Left ventricle myocardium inferior (tissue), 1 donor: ENCODE measurements at places on chromosomes 4 and X. TPM values are rescaled to one million over a fixed set of nuclear protein-coding genes. Genes with fewer than 3 reads are reported as not detected.
A peak's percentile ranks its signal among the peaks of the same experiment; 100 is the strongest.

GRCh38 chr4:188242041-188242440 is 102.8 kb downstream of the TRIML1 start:
- H3K36me3 ChIP-seq: no peaks in the 10 kb centered on the region
- DNase-seq: no peak
- H3K27me3 ChIP-seq: peaks cover 12% of the 10 kb centered on the region
- no peaks in the 10 kb centered on the region for H3K4me1 ChIP-seq

GRCh38 chr4:88610771-88611170 is 18.5 kb downstream of the HERC3 start:
- no peak overlapping the region for H3K4me3 ChIP-seq
- peaks cover 38% of the 10 kb centered on the region for H3K36me3 ChIP-seq
- peak overlapping the region; percentile 84 for H3K27ac ChIP-seq
- no peaks in the 10 kb centered on the region for H3K27me3 ChIP-seq

DNA sequence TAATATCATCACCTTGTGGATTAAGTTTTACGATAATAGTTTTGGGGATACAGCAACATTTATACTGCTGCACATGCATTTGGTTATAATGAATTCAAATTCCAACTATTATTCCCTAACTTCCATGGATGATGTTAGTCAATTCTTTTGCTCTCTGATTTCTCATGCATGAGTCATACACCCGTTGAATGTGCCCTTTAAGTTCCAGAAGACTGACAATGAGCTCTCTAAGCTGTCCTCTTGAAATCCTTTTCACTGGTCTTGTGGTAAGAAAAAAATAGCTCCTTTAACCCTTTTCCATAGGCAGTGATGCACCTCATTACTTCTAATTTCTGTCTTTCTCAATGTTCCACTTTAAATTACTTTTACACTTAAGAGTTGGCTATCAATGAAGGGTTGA is 1095.2 kb upstream of the POU3F4 start:
- H3K27me3 ChIP-seq: no peaks in the 10 kb centered on the region
- H3K36me3 ChIP-seq: no peaks in the 10 kb centered on the region
- H3K4me1 ChIP-seq: no peaks in the 10 kb centered on the region
- no peak overlapping the region for H3K27ac ChIP-seq

- no peak for DNase-seq
- no peaks in the 10 kb centered on the region for H3K4me1 ChIP-seq
- H3K27me3 ChIP-seq: no peaks in the 10 kb centered on the region
Observed at GRCh38 chrX:116749943-116750342, 287.2 kb upstream of the CT83 start.

GRCh38 chr4:22490718-22491315 is 25.0 kb downstream of the ADGRA3 start:
- H3K27ac ChIP-seq: no peak overlapping the region
- peaks cover 49% of the 10 kb centered on the region for H3K4me1 ChIP-seq
- no peaks in the 10 kb centered on the region for H3K27me3 ChIP-seq
- H3K36me3 ChIP-seq: no peaks in the 10 kb centered on the region

GDPD2 gene
- total RNA-seq: not detected

SMIM10 gene
- total RNA-seq: 4.9 TPM

RAP2C gene
- 15.3 TPM for total RNA-seq

DNA sequence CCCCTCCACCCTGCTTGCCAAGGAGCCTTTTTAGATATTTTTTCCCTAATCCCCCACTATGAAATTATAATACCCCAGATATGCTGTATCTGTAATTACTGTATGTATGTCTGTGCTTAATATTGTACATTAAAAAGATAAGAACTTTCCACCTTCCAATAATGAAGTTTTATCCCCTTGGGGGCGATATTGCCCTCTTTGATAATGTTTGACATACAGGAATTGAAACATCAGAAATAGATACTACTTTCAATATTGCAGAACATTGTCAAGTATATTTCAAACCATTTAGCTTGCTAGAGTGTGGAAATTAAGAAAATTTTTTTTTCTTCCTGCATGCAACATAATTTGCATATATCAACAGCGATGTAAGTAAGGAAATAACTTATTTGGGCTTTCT is 58.9 kb downstream of the NAF1 start:
- no peak overlapping the region for H3K4me3 ChIP-seq
- DNase-seq: no peak
- H3K36me3 ChIP-seq: peaks cover 6% of the 10 kb centered on the region
- no peaks in the 10 kb centered on the region for H3K4me1 ChIP-seq

PRR27 gene
- total RNA-seq: not detected

PI4K2B gene
- total RNA-seq: 2.3 TPM
